ENCODE measurements at places on chromosomes 1 and 21.

GRCh38 chr21:15667010-15667409, 62.8 kb upstream of the USP25 start:
- DNase-seq = no peak

DNA sequence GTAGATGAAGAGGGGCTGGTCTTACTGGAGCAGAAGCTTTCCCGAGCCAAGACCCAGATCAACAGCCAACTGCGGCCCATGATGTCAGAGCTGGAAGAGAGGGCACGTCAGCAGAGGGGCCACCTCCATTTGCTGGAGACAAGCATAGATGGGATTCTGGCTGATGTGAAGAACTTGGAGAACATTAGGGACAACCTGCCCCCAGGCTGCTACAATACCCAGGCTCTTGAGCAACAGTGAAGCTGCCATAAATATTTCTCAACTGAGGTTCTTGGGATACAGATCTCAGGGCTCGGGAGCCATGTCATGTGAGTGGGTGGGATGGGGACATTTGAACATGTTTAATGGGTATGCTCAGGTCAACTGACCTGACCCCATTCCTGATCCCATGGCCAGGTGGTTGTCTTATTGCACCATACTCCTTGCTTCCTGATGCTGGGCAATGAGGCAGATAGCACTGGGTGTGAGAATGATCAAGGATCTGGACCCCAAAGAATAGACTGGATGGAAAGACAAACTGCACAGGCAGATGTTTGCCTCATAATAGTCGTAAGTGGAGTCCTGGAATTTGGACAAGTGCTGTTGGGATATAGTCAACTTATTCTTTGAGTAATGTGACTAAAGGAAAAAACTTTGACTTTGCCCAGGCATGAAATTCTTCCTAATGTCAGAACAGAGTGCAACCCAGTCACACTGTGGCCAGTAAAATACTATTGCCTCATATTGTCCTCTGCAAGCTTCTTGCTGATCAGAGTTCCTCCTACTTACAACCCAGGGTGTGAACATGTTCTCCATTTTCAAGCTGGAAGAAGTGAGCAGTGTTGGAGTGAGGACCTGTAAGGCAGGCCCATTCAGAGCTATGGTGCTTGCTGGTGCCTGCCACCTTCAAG, 57.3 kb downstream of the LAMC2 start:
- DNase-seq = no peak

DNA sequence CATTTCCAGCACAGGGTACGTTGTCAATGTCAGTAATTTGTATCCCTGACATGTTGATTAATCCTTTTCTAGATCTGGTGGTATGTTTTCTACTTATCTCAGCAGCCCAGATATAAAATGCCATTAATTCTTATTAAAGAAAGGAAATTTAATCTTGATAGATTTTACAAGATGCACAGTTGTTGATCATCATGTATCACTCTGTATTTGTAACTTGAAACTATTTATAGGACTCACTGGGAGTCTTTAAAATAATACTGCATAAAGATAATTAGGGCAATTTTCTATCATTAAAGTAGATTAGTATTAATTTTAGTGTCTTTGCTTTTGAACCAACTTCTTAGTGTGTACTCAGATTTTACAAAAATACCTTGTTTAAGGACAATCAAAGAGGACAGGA, 84.9 kb downstream of the GREM2 start:
- DNase-seq = no peak

- DNase-seq = no peak
Measured at GRCh38 chr1:93662481-93663207, 19.0 kb downstream of the BCAR3 start.

DNA sequence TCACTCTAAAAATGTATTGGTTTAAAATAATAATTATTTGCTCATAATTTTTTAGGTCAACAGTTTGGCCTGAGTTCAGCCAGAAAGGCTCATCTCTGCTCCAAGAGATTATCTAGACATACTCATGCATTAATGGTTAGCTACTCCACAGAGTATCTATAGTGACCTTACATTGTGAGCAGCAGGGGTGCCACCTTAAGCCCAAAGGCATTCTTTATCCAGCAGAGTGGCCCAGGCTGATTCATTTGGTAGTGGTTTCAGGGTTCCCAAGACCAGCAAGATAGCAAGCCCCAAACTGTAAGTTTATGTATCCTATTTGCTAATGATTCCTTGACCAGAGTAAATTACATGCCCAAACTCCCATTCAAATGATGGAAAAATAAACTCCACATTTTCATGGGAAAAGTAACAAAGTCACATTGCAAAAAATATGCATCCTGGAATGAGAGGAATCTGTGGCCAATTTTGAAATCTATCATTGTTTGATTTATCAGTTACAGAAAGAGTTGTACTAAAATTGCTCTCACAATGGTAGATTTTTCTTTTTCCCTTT, 182.6 kb upstream of the KCNK2 start:
- DNase-seq = no peak

DNA sequence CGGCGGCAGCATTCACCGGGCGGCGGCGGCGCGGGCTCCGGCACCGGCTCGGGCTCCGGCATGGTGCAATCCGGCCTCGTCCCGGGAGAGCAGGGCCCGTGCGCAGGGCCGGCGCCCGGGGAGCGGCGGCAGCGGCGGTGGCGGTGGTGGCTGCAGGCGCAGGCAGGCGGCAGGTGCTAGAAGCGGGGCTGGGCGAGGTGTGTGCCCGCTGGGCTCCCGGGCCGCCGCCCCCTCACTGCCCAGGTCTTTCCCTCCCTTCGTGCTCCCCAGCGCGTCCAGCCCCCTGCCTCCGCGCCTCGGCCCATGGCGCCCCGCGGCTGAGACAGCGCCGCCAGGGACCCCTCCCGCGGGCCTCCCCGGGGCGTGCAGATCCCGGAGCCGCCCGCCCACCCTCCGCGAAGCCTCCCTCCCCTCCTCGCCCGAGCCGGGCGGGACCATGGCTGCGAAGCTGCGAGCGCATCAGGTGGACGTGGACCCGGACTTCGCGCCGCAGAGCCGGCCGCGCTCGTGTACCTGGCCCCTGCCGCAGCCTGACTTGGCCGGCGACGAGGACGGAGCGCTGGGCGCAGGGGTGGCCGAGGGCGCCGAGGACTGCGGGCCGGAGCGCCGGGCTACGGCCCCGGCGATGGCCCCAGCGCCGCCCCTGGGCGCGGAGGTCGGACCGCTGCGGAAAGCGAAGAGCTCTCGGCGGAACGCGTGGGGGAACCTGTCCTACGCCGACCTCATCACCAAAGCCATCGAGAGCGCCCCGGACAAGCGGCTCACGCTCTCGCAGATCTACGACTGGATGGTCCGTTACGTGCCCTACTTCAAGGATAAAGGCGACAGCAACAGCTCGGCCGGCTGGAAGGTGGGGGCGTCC, 492 bp downstream of the FOXO6 start:
- peak; percentile 37 for DNase-seq

All from activated T-cell treated with anti-CD3 and anti-CD28 coated beads, Interleukin-2, amount 50 U/mL, for 72 hours (primary cell).